ENCODE measurements at places on chromosomes 12 and 14.

- no peak for DNase-seq
Observed at GRCh38 chr14:95698287-95698686, 12.1 kb downstream of the TCL1B start.

GRCh38 chr14:95354834-95355233 is 35.1 kb upstream of the CLMN start:
- DNase-seq = no peak

GRCh38 chr12:117567644-117568216 is 206.3 kb upstream of the NOS1 start:
- DNase-seq = no peak

DNA sequence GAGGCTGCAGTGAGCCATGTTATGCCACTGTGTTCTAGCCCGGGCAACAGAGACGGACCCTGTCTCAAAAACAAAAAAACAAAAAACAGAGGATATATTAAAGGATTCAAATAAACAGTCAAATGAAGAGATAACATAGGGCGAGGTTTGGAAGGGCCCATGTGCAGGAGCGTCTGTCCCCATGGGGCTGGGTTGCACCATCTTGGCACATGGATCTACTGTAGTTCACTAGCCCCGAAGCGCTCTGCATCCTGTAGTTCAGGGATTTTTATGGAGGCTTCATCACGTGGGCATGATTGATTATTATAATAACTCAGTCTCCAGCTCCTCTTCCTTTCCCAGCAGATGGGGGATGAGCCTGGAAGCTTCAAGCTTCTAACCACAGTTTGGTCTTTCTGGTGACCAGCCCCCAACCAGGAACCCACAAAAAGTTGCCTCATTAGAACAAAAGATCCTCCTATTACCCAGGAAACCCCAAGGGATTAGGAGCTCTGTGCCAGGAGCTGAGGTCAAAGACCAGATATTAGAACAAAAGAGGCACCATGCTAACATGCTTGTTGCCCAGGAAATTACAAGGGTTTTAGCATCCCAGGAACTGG is 59.9 kb downstream of the HCAR2 start:
- no peak for DNase-seq

DNA sequence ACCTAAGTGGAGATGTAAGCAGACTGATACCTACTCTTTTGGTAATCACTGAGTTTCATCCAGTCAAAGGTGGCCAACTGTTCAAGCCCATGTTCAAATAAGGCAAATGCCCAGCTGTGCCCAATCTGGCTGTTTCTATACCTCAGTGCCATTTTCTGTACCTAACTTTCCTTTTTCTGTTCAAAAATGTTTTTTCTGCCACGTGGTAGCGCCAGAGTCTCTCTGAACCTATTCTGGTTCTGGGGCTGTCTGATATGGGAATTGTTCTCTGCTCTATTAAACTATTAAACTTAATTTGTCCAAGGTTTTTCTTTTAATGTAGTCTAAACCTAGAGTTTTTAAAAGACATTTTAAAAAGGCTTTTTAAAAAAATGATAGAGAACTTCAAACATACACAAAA is 391.2 kb downstream of the NOVA1 start:
- DNase-seq = no peak

- DNase-seq = no peak
Observed at GRCh38 chr14:61581340-61581739, 114.0 kb upstream of the HIF1A start.

DNA sequence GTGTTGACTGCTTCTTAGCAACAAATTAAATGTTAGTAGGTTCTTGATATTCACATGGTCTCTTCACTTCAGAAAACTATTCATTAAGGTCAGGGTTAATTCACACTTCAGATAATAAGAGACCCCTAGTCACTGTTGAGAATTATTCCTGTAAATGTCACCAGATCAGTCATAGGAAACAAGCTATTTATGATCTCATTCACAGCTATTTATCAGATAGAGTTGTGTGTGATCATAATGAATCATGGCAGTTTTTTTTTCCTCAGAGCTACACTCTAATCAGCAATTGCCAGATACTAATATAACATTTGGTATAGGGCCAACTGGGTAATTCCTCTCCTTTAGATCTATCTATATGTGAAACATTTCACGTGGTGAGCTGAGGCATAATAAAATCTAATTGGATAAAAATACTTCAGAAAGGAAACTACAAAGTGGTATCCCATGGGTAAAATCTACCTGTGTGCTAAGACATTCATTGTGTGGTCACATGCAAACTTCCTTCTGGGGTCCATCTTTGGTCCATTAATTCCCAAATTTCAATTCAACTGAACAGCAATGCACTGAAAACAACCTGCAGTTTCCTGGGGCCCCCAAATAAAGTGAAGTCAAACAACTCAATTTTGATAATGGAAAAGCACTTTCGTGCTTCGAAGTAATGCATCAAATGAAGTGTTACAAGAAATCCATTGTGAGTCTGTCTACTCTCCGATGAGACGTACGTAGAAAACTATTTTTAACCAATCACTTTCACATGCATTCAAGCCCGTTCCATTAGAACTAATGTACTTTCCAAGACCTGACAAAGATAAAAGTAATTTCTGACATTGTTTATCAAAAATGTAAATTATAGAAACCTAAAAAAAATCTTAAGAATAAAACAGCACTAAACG is 197.0 kb downstream of the ACSS3 start:
- DNase-seq = no peak

GRCh38 chr12:52634266-52635056 is 16.1 kb upstream of the KRT73 start:
- DNase-seq = no peak

DNA sequence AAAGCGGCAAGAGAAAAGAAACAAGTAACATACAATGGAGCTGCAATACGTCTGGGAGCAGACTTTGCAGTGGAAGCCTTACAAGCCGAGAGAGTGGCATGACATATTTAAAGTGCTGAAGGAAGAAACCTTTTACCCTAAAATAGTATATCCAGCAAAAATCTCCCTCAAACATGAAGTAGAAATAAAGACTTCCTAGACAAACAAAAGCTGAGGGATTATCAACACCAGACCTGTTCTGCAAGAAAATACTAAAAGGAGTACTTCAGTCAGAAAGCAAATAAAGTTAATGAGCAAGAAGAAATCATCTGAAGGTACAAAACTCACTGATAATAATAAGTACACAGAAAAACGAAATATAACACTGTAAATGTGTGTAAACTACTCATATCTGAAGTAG is 77.5 kb upstream of the ABCD2 start:
- DNase-seq = no peak

GRCh38 chr12:13233830-13234641 is 37.5 kb downstream of the EMP1 start:
- no peak for DNase-seq

GRCh38 chr12:66152732-66153131 is 17.1 kb downstream of the TMBIM4 start:
- no peak for DNase-seq

- no peak for DNase-seq
Observed at GRCh38 chr12:71295953-71296352, 138.2 kb upstream of the TSPAN8 start.

DNA sequence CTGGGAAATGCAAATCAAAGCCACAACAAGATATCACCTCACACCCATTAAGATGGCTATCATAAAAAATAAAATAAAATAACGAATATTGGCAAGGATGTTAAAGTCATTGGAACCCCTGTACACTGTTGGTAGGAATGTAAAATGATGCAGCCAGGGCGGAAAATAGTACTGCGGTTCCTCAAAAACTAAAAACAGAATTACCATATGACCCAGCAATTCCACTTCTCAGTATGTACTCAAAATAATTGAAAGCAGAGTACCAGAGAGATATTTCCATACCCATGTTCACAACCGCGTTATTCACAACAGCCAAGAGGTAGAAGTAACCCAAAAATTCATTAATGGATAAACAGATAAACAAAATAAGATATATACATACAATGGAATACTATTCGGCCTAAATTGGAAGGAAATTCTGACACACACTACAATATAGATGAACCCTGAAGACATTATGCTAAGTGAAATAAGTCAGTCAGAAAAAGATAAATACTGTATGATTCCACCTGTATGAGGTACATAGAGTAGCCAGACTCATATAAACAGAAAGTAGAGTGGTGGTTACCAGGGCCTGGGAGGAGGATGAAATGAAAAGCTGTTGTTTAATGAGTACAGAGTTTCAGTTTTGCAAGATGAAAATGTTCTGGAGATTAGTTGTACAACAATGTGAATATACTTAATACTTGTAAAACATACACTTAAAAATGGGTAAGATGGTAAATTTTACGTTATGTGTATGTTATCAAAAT is 84.6 kb downstream of the TXNDC16 start:
- no peak for DNase-seq

DNA sequence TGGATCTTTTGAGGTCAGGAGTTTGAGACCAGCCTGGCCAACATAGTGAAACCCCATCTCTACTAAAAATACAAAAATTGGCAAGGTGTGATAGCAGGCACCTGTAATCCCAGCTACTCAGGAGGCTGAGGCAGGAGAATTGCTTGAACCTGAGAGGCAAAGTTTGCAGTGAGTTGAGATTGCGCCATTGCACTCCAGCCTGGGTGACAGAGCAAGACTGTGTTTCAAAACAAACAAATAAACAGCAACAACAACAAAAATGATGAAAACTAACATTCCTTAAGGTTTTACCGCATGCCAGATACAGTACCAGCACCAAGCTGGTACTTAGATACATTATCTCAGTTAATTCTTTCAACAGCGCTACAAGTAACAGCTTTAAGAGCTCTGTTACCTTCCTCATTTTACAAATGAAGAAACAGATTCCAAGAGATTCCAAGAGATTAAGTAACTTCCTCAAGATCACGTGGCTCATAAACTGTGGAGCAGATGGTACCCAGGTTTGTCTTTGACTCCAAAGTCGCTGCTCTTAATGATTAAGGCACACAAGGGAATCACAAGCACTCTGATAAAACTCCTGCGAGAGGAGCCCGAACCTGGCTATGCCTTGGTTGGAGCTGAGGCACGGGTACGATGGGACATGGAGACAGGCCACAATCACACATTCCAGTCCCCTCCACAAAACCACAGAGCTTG is 17.7 kb upstream of the PLEK2 start:
- DNase-seq = no peak

- DNase-seq = no peak
Observed at GRCh38 chr14:34810028-34810427, 65.1 kb downstream of the BAZ1A start.

- DNase-seq = no peak
Observed at GRCh38 chr14:36955376-36955775, 217.0 kb downstream of the SLC25A21 start.

- no peak for DNase-seq
Observed at GRCh38 chr12:101490286-101490920, 15.3 kb downstream of the SPIC start.

- no peak for DNase-seq
Observed at GRCh38 chr12:123280971-123281370, 9.3 kb upstream of the CDK2AP1 start.

DNA sequence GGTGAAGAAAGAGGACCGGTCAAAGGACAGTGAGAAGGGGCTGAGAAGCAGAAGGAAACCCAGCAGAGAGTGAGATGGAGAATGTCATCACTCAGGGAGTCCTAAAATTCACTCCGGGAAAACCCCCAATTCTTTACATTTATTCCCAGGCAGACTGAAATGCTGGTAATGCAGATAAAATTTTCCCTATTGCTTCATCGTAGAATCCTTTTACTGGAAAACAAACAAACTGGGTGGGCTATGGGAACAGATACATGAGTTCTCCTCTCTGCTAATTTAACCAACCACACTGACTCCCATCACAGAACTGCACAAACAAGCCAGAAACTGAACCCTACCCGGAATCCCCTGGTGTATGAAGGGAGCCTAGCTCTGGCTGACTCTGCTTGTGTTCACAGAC is 20.9 kb downstream of the HEBP1 start:
- no peak for DNase-seq

GRCh38 chr14:68748691-68749090 is 44.2 kb downstream of the ZFP36L1 start:
- no peak for DNase-seq

- DNase-seq = no peak
Observed at GRCh38 chr12:66599816-66600215, 79.1 kb downstream of the GRIP1 start.

DNA sequence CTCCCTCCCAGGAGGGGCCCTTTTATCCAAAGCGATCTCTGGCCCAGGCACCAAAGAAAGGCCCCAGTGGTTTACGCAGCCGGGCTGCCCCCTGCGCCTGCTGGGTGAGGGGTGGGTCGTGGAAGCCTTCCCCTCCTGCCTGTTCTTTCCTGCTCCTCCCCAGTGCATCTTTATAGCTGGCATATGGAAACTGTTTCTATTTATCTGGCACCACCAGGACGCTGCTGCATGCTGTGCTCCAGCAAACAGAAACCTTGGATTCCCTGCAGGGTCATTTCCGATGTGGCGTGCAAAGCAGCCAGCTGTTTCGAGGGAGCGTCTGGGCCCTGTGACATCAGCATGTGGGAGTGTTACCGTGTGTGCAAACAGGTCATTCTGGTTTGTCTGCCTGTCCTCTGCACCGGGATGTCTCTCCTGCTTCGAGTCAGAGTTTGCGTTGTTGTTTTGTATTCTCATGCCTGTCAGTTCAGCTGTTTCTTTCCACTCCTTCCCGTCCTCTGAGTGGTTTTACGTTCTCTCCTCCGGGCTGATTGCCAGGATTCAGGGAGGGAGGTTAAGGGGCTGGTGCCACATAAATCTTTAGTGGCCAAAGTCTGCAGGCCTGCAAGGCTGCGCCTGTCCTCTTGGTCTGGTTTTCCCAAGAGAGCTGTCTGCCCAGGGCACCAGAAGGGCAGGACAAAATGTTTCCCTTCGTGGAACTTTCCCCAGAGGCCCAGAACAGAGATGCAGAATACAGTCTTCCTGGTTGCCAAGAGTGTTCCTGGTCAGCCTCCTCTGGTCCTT is 24.6 kb downstream of the TPCN1 start:
- peak; percentile 86 for DNase-seq

GRCh38 chr12:11731455-11731854 is 82.0 kb downstream of the ETV6 start:
- no peak for DNase-seq

DNA sequence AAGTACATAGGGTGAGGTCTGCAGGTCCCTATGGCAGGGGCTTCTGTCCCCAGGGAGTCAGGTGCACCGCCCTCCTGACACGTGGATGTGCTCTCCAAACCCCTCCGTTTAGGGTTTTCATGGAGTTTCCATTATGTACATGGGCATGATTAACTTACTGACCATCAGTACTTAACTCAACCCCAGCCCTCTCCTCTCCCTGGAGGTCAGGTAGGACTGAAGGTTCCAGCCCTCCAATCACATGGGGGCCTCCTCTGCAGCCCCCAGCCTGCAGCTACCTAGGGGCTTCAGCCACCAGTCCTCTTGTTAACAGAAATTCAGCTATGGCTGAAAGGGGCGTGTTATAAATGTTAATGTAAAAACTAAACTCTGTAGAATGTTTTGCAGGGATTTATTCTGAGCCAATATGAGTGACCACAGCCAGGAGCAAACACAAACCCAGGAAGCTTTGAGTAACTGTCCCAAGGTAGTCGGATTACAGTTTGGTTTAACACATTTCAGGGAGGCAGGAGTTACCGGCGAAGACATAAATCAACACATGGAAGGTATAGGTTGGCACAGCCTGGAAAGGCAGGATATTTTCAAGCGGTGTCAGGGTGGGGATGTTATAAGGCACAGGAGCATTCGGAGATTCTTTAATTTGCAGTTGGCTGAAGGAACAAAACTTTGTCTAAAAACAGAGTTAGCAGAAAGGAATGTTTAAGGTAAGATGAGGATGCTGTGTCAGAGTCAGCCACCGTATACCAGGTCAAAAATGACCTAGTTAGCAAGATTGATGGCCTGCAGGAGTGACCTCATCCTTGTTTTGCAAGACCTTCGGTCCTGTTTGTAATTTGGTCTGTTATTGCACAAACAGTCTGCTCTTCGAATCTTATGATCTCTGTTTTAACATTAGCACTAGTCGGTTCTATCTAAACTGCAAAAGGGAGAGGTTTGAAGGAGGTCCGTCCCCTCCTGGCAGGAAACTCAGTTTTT is 75.2 kb downstream of the TNFAIP2 start:
- no peak for DNase-seq

Measured in mesothelial cell of epicardium (in vitro differentiated cells).